ENCODE measurements at places on chromosomes 13 and 19.

GRCh38 chr13:109275852-109276251, 510.5 kb downstream of the IRS2 start:
- no peak for DNase-seq

DNA sequence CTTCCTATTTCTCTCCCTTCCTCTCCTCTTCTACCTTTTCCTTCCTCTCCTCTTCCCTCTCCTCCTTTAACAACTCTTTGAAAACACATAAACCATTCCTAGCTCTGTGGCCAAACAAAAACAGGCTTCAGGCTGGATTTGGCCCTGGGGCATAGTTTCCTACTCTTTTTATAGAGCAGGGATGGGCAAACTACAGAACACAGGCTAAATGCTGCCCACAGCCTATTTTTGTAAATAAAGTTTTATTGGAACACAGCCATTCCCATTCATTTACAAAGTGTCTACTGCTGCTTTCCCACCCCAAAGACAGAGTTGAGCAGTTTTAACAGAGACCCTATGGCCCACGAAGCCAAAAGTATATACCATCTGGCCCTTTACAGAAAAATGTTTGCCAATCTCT, 35.4 kb downstream of the LHFPL6 start:
- no peak for DNase-seq

DNA sequence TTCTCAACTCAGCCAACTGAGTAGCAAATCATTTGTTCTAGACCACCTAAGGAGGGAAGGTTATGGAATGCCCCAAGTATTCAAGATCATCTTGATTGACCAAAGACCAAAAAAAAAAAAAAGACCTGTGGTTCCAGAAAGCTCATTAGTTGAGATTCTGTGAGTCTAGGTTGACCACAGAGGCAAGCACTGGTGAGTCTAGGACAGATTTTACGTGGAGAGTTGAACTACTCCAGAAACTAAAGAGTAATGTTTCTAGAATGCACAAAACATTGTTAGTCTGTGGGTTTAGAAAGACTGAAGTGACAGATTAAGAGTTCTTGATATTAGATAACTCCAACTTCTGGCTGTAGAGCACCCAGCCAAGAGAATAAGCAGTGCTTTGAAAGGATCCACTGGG, 4.0 kb upstream of the CYTH2 start:
- no peak for DNase-seq

GRCh38 chr13:46296115-46296822, 84.5 kb downstream of the LRRC63 start:
- DNase-seq: peak; percentile 99

GRCh38 chr13:103996733-103997132, 930.5 kb upstream of the SLC10A2 start:
- DNase-seq: no peak

- no peak for DNase-seq
Measured at GRCh38 chr13:26225896-26226617, 3.9 kb upstream of the RNF6 start.

DNA sequence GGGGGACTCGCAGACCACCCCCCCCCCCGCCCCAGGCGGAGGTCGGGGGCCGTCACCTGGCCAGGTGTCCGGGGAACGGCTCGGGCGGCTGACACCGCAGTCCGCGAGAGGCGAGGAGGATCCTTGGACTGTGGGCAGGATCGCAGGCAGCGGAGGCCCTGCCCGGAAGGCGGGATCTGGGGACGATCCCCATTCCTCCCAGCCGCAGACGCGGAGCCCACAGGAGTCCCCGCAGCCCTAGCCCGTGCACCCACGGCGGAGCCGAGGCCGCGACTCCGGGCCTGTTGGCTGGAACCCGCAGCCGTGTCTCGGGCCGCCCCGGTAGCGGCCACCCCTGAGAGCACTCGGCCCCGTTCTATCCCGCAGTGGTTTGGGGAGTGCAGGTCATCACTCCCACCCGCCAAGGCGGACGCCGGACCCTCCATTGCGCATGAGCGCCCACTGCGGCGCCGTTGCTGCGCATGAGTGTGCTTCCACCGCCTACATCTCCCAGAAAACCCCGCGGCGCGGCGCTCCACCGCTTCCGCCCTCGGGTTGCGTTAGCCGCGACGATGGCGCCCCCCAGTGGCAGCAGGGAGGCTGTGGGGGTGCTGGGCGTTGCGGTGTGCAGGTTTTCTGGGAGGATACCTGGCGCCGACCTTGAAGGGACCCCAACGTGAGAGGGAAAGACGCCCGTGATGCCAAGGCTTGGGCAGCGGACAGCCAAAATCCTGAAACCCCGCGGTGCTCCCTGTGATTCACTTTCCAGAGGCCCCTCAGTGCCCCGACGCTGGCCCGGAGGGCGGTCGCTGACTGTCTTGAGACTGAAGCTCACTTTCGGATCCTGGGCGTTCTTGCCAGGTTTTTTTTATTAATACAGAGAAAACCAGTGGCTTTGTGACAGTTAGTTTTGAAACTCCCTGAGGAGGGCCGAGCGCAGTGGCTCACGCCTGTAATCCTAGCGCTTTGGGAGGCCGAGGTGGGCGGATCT, 4.4 kb upstream of the ZNF329 start:
- DNase-seq: peak; percentile 92

DNA sequence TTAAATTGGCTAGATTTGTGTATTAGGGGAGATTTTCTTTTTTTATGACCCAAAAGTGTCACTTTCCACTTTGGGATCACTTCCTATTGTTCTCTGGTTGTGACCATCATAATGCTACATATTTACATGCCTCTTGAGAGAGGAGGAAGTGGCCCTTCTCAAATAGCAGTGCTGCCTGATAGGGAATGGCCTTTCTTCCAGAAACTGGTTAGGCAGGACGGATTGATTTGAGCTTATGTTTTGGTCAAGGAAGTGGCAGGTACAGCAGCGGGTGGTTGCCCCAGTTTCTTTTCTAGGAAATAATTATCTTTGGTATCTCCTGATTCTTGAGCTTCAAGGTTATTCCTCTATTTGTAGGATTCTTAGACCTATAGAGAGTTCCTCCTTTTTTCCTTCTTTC, 21.9 kb upstream of the WTIP start:
- DNase-seq: no peak

DNA sequence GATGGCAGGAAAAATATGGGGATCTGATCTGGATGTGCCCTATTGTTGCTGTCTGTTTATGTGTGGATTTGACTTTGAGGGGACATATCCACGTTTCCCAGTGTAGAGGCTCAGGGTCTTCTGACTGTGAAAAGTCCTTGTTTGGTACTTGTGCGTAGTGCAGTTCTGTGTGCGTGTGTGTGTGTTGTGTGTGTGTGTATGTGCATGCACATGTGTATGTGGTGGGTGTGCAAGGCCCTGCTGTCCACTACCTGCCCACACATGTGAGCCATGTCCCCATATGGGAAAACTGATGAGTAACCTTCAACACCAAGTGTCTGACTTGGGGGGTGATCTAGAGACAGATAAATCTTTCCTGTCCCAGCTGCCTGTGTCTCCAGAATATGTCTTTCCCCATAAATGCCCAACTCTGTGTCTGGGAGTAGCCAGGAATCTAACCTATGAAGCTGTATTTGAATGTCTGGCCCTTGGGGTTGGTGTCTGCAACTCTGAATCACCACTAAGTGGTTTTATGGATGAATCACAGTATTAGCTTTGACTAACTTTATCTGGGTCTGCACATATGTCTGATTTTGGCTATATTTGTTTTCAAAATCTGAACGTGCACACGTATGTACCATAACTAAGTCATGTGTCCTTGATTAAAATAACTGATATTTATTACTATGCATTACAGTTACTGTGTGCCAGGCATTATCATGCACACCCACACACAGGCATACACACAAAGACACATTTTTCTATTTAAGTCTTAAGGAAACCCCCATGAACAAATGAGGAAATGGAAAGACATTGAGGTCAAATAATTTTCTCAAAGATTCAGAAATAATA, 17.4 kb downstream of the KLK2 start:
- DNase-seq: peak; percentile 12

GRCh38 chr19:23056516-23056915, 53.5 kb upstream of the ZNF728 start:
- DNase-seq: no peak

DNA sequence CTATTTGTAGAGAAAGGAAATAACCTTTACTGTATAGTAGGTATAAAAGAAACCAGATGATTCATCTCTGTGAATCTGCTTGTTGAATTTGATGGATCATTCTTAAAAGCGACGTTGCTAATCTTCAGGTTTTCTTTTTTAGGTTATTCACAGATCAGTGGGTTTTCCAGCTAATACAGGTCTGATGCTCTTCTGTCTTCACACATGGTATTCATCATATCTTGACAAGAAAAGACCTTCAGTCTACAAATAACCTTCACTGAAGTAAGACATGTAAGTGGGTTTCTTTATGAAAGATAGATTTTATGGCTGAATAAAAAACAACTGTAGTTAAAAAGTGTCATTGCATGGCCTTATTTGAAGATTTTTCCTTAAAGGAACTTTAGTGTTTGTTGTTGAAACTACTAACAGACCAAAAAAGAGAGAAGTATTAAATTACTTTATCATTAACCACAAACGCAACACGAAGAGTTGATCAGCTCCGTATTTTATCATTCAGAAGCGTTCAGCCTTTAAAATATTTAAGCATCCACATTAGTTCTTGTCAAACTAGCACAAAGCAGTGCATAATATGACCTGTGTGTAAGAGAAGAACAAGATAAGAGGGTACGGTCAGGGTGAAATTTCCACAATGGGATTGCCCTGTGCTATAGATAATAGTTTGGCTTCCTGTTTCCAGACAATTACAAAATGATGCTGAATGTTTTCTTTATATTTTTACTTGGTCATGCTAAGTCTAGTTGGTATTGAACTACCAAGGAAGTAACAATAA, 299.5 kb downstream of the MZT1 start:
- no peak for DNase-seq

DNA sequence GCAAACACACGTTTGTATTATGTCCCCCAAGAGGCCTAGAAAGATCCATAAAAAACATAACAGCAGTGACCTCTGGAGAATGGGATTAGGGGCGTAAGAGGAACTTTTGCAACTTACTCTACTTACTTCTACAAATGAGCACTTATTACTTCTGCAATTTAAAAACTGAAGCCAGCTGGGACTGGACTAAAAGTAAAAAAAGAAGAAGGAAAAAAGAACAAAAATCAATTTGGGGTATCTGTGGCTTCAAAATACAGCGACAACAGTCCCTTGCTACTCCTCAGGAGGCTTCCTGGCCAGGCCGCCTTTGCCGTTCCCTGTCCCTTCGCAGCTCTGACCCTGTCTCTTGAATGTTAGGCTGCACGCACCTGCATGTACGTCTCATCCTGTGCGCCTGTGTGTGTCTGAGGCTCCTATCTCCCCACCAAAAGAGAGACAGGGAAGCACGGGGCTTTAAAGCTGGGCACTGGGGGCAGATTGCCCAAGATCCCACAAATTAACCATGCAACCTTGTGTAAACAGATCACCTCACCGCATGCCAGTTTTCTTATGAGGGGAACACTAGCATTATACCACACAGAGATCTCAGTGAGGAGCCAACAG, 12.1 kb upstream of the FKRP start:
- no peak for DNase-seq

GRCh38 chr19:41411968-41412265, 14.3 kb downstream of the BCKDHA start:
- no peak for DNase-seq

DNA sequence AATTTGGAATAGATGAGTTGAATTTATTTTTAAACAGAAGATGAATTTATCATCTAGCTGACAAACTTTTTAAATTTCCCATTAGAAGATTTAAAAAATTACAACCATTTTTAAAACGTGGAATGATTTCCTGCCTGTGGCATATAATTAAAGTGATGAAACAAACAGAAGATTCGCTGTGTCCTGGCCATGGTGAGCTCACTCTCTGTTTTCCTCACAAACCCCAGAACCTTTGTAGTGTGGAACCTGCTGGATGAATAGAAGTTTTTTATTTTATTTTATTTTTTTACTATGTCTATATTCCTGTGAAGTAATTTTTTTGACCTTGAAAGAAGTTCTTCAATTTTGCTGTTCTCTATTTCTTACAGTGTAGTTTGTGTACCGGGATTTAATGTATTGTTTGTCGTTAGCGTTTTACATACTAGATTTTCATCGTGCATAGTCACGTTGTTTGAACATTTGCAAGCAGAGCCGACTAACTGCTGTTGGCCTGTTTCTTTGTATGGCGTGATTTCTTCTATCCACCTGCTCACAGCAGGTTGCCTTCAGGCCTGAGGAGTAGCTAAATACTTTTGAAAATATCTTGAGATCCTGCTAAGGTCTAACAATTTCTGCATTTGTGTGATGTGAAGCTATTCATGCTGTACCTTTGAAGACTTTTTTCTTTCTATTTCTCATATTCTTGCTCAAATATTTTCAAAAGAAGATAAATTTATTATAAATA, 149.2 kb downstream of the GGACT start:
- no peak for DNase-seq

DNA sequence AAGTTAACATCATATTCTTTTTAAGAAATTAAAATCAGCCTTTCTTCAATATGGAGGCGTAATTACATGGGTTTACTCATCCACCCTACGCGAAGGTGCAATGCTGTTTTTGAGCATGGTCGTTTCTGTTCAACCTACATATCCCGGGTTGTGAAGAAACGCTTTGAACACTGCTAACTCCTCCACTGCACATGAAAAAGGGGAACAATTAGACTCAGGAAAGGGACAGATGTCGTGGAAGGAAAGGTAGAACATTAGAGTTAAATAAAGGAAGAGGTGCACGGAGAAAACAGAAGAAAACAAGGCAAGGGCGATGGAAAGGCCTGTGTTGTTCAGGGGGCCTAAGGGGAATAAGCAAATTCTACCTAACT, 4.1 kb downstream of the ZIC5 start:
- DNase-seq: no peak

DNA sequence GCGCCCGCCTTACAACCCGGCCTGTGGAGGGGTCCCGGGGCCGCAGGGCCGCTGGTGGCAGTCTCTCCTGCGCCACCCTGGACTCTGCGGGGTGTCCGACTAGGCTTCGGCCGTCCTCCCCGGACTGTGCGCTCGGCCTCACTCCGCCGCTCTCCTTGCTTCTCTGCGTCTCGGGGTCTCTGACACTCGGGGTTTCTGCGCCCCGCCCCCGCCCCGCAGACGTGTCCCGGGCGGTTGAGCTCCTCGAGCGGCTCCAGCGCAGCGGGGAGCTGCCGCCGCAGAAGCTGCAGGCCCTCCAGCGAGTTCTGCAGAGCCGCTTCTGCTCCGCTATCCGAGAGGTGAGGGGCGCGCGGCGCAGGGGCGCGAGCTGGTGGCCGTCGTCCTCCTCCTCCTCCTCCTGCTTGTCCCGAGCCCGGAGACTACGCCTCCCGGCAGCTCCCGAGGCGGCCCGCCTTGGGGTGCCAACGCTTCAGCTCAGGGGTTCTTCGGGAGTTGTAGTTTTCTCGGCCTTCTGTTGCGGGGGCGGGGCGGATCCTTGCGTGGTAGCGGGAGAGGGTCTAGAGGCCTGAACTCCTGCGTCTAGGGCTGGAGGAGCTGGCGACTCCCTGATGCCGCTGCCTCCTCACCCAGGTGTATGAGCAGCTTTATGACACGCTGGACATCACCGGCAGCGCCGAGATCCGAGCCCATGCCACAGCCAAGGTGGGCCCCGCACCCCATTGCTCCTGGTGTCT, 627 bp downstream of the LIN7B start:
- peak; percentile 47 for DNase-seq

- DNase-seq: no peak
Measured at GRCh38 chr13:46377554-46377953, 9.5 kb downstream of the RUBCNL start.

GRCh38 chr19:56119582-56119978, 1.5 kb downstream of the ZNF787 start:
- peak; percentile 52 for DNase-seq
